SW 1271 (cell line): ENCODE measurements at places on chromosomes 16 and 17.

DNA sequence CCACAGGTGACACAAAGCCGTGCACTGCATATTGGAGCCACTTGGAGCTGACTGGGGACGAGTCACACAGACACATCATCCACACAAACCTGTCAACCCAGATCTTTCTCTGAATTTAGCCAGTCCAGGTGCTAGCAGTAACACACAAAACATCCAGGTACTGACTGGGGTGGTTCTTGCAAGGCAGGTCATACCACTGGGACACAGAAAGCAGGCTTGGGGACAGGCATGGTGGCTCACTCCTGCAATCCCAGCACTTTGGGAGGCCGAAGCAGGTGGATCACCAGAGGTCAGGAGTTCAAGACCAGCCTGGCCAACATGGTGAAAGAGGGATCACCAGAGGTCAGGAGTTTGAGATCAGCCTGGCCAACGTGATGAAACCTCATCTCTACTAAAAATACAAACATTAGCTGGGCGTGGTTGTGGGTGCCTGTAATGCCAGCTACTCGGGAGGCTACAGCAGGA lies 14.9 kb downstream of the ENPP7 start:
- no peak for DNase-seq

- no peak for DNase-seq
Measured at GRCh38 chr16:2838928-2839327, 8.8 kb downstream of the ZG16B start.

- no peak for DNase-seq
Measured at GRCh38 chr16:67517155-67517445, 11.5 kb upstream of the RIPOR1 start.

DNA sequence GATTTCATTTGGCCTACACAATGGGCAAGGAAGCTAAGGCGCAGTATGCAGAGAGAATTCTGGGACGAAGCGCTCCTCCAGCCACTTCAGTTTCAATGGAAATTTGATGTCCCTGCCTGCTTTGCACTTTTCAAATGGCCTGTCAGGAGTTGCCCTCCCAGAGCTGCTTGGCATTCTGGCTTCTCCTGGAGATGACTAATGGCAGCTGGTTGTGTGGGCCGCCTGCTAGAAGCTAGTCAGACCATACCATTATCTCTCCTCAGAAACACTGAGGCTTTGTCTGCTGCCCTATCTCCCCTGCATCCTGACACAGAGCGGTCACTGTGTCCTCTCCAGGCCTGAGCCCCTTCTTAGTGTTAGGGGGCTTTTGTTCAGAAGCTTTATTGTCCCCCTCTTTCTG lies 180.1 kb downstream of the SPECC1 start:
- no peak for DNase-seq

- no peak for DNase-seq
Measured at GRCh38 chr16:49362230-49362629, 11.4 kb upstream of the C16orf78 start.

DNA sequence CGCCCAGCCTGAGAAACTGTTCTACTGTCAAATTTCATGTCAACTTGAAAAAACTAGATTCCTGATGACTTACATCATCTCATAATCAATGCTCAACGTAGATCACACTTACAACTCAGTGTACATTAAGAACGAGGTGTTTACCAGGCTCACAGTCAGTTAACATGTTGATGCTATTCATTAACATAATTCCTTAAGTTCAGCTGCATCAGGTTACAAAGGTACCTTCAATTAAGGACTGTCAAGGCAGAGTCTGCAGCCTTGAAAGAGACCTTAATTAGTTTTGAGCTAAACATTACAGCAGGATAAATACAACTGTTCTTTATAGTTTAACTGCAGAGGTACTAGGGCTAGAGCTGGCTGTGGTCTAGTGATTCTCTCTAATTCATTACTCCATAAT lies 1.9 kb downstream of the GNA13 start:
- DNase-seq: no peak

DNA sequence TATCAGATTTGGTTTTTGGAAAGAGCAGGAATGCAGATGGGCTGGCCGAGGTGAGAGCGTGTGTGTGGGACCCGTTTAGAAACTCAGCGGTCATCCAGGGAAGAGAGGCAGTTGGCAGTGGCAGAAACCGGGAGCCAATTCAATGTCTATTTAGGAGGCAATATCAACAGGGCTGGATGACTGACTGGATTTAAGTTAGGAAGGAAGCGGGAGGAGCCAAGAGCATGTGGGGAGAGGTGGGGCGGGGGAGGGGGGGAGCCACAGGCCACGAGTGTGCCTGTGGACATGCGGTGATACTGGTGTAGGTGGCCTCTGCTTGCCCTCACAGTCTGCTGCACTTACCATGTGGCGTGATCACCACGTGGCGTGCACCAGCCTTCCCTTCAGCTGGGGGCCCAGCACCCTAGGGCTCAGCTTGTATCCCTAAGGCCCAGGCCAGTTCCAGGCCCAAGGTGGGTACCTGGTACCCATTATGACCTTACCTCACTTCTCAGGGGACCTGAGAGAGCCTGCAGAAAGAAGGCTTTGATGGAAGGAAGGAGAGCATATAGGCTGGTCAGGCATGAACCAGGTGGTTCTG lies 10.8 kb upstream of the TPPP3 start:
- DNase-seq: no peak

GRCh38 chr17:42456223-42457106 lies 2.2 kb upstream of the ATP6V0A1 start:
- no peak for DNase-seq

GRCh38 chr17:60087882-60088669 lies 9.4 kb upstream of the HEATR6 start:
- DNase-seq: no peak

GRCh38 chr17:10814075-10814474 lies 10.2 kb upstream of the TMEM238L start:
- no peak for DNase-seq

DNA sequence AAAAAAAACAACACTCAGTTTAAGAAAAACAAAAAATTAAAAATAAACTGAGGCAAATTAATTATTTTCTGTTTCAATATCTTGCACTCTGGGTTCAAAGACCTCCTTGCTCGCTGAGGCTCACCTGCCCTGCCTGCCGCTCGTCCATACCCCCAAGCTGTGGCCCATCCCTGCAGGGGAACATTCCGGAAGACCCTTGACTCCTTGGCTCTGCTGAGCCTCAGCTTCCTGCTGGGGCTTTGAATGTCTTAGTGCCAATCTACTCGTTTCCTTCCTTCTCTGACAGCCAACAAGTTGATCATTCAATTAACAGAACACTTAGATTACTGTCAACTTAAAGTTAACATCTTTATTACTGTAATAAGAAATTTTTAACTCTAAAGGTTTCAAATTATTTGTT lies 24.3 kb downstream of the G6PC1 start:
- DNase-seq: no peak

DNA sequence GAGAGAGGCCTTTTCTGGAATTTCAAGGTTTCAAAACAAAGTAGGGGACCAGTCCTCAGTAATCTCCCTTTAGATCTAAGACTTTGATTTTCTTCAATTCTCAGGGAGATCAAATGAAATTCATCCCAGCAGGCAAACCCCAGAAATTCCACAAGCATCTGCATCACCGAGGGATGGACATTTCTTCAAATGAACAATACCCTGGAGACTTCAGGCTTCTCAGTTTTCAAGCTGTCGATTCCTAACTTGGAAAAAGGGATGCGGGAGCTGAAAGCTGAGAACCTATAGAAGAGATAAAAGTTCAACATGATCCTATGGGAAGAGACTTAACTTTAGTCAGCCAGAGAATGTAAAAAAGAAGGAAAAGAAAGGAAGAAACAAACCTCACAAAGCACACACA lies 296.9 kb upstream of the CDH5 start:
- DNase-seq: no peak

DNA sequence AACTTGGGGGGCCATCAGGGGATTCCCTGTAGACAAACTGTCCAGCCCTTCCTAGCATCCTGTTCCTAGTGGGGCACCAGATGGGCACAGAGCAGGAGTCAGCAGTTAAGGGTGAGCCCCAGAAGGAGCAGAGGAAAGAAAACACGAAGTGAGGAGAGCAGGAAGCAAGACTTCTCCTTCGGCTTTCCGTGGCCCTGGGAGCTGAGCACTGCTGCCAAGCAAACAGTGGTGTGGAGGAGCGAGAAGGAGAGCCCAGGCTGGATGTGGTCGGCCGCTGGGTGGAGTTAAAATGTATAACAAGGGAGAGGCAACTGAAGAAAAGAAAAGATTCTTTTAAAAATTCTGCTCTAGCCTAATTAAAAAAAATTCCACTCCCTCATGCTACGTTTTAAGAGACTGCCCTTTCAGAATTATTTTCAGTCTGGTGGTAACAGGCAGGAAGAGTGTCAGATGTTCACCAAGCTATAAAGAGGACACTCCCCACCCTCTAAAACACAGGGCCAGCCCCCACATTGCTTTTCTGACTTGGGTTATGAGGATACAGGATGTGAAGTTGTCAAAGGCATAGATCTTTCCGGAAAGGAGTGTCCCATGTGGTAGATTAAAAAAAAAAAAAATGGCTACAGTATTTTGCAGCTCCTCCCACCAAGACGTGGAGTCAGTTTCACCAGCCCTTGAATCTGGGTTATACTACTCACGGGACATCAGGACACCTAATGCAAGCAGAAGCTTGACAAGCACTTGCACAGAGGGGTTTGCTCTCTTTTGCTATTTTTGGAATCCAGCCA lies 74.9 kb upstream of the ZFHX3 start:
- DNase-seq: no peak

GRCh38 chr17:17429222-17429621 lies 47.6 kb upstream of the MED9 start:
- DNase-seq: no peak

GRCh38 chr17:31699281-31699680 lies 159.8 kb downstream of the COPRS start:
- no peak for DNase-seq

DNA sequence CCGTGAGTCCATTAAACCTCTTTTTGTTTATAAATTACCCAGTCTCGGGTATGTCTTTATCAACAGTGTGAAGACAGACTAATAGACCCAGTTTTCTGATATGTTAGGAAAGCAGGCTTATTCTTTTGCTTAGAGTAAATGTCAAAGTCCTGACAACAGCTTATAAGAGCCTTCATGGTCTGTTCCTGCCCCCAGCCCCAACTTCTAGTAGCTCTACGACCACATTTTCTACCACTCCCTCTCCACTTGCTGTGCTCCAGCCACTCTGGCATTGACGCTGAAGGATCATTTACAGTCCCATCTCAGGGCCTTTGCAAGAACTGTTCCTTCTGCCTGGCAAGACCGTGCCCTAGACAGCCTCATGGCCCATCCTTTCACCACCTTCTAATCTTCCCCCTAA lies 104.6 kb upstream of the GPR139 start:
- DNase-seq: no peak

DNA sequence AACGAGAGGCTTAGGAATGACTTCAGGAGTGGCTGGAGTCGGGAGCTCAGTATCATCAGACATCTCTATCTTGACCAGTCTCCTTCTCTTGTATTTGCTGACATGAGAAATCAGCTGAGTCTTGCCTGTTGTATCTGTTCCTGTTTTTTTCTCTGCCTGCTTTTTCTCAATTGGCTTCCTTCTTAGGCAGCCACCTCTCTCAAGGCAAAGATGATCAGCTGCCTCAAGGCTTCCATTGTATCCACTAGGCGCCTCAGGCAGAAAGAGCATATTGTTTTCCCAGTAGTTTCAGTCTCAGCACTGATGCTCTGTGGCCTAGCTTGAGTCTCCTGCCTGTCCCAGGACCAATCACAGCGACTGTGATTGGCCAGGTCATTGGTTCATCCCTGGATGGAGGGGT lies 306.2 kb downstream of the CPPED1 start:
- no peak for DNase-seq

GRCh38 chr16:377419-377951 lies 4.3 kb downstream of the PGAP6 start:
- DNase-seq: no peak

DNA sequence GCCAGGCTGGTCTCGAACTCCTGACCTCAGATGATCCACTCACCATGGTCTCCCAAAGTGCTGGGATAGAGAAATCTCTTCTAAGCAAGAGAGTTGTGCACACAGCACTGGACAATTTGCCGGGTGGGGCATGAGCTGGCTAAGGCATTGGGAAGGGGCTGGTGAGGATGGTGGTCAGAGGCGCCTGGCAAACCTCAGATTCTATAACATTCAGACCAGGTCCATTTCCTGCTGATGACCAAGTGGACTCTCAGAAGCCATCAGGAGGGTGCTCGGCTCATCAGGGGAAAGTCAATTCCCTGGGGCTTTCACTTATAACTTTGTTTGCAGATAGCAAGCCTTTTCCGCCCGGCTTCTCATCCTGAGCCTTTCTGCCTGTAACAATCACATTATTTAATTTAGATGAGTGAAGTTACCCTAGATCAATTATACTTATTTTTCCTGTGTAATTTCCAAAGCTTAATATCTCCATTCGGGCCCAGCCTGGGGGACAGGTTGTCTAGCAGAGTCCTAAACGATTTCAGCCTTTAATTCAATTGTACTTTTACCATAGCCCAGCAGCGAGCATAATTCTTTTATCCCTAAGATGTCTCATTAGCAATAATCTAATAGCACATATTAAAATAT lies 15.0 kb upstream of the SLC6A2 start:
- DNase-seq: no peak

DNA sequence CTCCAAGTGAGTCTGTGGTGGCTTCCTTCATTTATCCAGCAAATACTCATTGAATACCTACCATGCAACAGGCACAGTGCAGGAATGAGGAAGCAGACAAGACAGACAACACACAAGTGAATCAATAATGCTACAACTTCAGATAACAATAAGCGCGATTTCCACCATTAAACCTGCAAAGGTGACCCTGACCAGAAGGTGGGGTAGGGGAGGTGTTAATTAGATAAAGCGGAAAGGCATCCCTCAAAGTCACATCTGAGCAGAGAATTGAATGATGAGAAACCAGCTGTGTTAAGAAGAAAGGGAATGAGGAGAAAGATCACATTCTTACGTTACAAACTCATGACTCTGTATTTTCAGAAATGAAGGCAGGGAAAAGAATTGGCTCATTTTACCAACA lies 26.3 kb downstream of the ZZEF1 start:
- no peak for DNase-seq

DNA sequence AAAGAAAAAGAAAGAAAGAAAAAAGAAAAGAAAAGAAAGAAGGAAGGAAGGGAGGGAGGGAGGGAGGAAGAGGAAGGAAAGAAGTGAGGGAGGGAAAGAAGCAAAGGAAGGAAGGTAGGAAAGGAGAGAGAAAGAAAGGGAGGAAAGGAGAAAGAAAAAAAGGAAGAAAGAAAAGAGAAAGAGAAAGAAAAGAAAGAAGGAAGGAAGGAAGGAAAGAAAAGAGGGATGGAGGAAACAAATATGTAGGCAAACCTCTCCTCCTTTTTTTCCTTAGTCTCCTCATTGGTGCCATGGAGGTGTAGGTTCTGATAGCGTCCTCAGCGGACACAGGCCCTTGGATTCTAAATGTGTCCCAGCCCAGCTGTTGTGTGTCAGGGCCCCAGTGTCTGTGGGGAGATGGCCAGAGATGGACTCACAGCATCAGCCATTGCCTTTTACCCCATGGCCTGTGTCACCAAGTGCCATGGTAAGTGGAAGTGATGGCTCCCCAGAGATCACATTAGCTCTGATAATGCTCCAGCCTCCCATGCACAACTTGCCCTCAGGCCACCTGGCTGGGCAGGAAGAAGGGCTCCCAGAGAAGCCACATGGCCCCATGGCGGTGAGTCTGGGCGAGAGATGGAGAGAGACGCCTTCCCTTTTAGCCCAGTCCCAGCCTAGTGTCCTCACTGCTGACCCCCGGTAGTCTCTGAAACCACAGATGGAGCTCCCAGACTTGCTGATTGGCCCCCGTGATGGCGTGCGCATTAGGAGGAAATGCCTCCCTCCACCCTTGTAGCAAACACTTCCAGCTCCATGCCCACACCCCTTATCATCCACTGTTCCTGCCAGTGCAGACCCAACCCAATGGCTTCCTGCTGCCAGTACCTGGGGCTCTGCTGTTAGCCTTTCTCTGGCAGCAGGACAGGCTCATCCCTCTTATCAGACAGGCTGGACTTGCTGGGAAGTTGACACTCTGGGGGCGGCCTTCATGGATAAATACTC lies 3.7 kb upstream of the SLC6A2 start:
- DNase-seq: no peak
